SK-N-SH (cell line): ENCODE measurements at places on chromosomes 16 and 17. TPM values are rescaled to one million over a fixed set of nuclear protein-coding genes. Genes with fewer than 3 reads are reported as not detected.

The TMC8 gene
- 0.15 and 0.18 TPM in 2 replicates for polyA plus RNA-seq

The SEC14L5 gene
- 0.03 and 0.08 TPM in 2 replicates for polyA plus RNA-seq

The MRC2 gene
- polyA plus RNA-seq, result 112 and 213 TPM in 2 replicates

The NECAB2 gene
- 0.54 and 0.58 TPM in 2 replicates for polyA plus RNA-seq

The ZSWIM7 gene
- polyA plus RNA-seq, result 48.8 and 63.3 TPM in 2 replicates

The EPOP gene
- 2.7 and 3.1 TPM in 2 replicates for polyA plus RNA-seq

The PYY gene
- polyA plus RNA-seq, result 0.10 and 0.21 TPM in 2 replicates

The P2RX5 gene
- 0.71 and 0.97 TPM in 2 replicates for polyA plus RNA-seq

The SPATA22 gene
- polyA plus RNA-seq, result not detected in 2 replicates

The TNFSF12 gene
- polyA plus RNA-seq, result 31.1 and 47.6 TPM in 2 replicates

The TP53TG3C gene
- 0.44 and 0.76 TPM in 2 replicates for polyA plus RNA-seq

The NPW gene
- polyA plus RNA-seq, result 0.62 and 1.1 TPM in 2 replicates

The MYH8 gene
- under 0.01 TPM in 1 of 2 replicates, not detected in the other for polyA plus RNA-seq

The MYH1 gene
- 0.03 and 0.06 TPM in 2 replicates for polyA plus RNA-seq

The NOXO1 gene
- 0.19 and 0.21 TPM in 2 replicates for polyA plus RNA-seq

The TMEM132E gene
- polyA plus RNA-seq, result not detected in 2 replicates
